ENCODE measurements at places on chromosomes 1 and 21.

DNA sequence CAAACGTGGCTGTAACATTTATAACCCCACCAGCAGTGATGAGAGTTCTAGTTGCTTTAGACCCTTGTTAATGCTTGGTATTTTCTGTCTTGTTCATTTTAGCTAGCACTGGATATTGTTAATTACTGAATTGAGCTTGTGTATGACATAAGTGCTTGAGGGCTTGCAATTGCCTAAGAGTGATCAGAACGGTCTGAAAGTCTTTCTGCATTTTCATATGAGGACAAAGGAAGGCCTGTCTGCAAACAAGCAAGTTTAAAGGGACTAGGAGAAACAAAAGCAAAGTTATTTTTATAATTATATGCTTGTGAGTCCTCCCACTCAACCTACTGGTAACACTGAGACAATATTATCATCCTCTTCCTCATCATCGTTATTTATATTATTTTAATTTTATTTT lies 305.5 kb upstream of the DUSP10 start:
- DNase-seq, result no peak

DNA sequence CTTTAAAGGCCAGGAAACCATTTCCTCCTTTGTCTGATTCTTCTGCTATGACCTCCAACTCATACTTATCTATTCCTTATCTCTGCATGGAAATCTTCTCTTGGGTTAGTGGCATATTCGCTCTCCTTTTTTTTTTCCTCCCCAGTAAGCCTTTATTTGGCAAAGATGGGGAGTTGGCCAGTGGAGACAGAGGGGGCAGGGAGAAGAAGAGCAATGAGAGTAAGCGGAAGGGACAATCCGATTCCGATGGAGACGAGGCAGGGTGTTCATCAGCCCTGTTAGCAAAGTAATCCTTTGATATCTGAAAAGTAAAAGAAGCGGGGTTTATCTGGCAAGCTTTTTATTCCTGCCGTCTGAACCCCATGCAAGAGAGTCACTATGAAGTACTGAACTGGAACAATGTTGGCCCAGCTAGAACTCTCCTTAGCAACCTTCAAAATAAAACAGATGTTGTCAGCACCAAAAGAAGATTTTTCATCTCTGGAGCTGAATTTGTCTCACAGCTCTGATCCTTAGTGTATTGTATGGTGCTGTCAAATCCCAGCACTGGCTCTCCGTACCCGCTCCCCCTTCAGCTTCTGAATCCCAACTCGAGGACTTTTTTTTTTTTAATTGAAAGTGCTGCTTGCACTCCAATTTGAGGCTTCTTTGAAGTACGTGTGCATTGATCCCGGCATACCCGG lies 40.9 kb downstream of the PTGFRN start:
- DNase-seq, result no peak

GRCh38 chr1:7783178-7783711 lies 846 bp upstream of the PER3 start:
- no peak for DNase-seq

- DNase-seq, result no peak
Observed at GRCh38 chr21:33810766-33811165, 104.8 kb downstream of the ATP5PO start.

DNA sequence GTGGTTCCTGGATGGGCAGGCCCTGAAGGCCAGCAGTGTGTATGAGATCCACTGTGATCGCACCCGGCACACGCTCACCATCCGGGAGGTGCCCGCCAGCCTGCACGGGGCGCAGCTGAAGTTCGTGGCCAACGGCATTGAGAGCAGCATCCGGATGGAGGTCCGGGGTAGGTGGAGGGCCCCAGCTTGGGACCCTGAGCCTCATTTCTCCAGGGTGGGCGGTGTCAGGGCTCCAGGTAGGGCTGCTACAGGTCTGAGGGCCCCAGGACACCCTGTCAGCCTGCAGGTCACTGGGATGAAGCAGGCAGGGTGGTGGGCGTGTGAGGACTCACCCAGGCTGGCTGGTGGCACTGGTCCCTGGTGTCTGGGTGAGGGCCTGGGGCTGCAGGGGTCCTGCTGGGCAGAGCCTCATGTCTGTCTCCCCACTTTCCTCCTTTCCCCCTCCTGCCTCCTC lies 7.8 kb downstream of the OBSCN start:
- no peak for DNase-seq

DNA sequence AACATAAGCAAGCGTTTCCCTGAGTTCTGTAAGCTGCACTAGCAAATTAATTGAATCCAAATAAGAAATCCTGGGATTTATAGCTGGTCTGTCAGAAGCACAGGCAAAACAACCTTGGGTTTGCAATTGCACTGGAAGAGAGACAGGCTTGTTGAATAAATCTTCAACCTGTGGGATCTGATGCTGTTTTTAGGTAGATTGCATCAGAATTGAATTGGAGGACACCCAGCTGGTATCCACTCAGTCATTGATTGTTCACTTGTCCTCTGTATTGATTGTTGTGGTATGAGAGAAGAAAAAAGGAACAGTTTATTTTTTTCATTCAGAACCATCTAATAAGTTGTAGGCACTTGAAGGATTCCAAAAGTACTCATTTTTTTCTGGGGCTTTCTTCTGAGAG lies 497.4 kb downstream of the SIPA1L2 start:
- no peak for DNase-seq

DNA sequence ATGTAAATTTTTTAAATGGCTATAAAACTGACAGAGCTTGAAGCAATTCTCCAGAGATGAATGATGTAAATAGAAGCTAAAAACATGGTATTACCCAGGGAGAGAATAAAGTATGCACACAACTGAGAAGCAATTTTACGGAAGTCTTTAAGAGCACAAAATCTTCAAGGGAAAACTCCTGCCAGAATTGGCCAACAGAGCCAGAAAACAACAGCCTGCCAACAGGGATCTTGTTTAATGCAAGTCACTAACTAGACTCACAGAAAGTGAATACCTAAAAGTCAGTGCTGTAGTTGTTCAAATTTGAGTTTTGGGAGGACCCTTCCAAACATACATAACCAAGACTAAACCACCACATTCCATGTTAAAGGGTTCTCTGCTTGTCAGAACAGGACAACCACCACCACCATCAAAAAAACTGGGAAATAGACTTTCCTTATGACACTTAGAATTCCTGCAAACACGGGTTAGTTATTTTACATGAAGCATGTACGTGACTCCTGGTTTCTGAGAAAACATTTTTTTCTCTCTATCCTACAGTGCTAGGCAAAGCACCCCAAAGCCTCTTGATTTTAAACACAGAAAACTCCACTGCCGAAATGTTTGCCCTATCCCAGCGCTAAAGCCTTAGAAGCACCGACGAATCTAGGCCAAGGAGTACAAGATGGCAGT lies 1.6 kb downstream of the EPS15 start:
- no peak for DNase-seq

DNA sequence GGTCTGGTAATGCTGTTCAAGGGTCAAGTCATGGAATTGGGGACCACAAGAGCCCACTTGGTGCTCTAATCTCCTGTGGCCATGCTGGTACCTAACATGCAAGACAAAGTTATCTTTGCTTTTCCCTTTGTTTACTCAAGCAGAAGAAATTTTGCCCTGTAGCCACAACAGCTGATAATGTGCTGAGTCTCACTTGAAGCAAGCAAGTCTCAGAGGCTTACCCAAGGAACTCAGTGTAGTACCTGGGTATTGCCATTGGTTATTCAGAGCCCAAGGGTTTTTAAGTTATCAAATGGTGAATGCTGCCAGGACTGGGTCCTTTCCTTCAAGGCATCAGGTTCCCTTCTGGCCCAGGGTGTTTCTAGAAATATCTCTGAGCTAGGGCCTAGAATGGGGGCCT lies 198.9 kb upstream of the RNPC3 start:
- no peak for DNase-seq

DNA sequence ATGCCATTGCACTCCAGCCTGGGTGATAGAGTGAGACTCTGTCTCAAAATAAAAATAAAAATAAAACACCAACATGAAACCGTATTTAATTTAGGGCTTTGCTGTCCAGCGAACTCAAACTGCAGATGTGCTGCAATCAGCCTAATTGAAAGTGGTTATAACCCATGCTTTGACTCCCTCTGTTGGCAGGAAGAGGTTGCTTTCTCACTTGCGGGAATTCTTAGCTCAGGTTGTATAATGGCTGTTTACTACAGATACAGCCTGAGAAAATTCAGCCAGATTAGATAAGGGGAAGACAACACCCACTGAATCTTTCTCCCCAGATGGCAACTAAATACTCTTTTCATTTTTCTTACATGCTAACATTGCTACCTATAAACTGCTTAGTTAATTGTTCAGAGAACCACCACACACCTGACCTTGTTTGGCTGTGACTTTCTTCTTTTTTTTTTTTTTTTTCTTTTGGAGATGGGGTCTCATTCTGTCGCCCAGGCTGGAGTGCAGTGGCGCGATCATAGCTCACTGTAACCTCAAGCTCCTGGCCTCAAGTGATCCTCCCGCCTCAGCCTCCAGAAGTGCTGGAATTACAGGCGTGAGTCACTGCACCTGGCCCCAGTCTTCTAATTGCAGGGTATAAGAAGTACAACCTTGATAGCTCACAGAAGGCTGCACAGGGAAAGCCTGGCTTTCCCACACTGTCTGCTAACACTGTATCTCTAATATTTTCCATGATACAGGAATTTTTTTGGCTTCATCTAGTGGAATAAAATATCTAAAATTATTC lies 34.6 kb downstream of the DNTTIP2 start:
- DNase-seq, result no peak

DNA sequence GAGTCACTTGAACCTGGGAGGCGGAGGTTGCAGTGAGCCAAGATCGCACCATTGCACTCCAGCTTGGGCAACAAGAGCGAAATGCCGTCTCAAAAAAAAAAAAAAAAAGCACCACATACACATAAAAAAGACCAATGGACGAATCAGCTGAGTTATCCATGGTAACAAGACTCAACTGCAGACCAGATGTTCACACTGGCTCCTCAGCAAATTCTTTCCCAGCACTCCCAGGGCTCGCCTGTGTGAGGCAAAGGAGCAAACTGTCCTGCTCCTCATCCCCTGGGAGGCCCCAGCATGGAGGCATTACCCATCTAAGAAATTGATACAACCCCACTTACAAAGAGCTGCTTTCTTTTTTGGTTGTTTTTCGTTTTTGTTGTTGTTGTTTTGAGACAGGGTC lies 3.1 kb downstream of the TMEM234 start:
- DNase-seq, result no peak

DNA sequence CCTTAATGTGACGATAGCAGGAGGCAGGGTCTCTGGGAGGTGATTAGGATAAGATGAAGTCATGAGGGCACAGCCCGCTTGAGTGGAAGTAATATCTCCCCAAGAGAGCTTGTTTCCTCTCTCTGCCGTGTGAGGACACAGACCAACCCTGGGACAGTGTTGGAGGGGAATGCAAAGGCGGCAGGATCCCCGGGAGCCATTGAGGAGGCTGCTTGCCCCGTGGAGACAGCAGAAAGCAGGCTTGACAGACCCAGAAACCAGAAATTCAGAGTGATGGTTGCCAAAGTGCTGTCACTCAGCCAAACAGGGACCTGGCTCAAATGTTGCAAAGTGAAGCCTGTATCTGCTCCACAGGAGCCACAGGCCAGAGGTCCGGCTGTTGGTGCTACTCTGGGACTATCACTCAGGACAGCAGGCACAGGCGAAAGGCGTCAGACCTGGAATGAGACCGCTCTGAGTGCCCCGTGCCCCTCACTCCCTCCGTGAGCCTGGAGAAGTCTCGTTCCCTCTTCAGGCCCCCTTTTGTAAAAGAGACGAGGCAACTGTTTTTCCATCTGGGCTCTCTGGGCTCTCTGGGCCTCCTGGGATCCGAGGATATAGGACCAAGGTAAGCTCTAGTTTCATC lies 96.6 kb upstream of the VANGL1 start:
- DNase-seq, result no peak

DNA sequence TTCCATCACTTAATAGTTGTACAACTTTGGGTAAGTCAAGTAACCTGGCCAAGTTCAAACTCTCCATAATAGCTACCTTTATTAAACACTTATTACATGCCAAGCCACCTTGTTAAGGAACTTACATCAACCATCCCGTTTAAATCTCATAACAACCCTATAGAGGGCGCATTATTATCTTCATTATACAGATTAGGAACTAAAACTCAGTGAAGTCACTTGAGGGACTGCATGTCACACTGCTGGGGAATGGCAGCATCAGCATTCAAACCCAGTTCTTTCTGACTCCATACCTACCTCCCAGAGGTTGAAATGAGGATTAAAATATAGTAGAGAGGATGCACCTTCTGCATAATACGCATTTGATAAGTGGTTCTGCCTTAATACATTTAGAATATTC lies 47.1 kb upstream of the PLA2G2C start:
- no peak for DNase-seq

DNA sequence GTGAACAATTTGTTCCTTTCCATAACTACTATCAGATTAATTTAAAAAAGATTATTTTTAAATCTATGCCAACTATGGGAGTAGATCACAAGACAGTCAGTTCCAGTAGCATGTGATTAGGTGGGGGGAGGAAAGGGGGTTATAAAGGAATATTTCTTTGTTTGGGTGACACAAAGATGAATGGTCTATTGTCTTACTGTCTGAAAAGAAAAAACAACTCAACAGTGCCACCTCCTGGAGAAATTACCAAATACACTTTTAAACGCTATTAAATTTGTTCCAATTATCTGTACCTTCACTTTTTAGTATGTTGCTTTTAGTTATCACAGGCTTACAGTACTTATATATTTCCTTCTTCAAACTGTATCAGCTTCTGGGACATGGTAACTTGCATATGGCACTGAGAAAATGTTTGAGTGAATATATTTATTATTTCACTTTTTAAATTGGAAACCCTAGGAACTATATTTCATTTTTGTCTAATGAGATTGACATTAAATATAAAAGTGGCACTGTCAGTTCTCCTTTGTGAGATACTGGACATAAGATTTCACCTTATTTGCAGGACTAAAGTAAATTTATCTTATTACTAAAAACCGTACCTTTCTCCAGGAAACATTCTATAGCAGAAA lies 1.7 kb upstream of the SORT1 start:
- peak; percentile 53 for DNase-seq

GRCh38 chr1:26697431-26697977 lies 1.7 kb downstream of the ARID1A start:
- no peak for DNase-seq

- no peak for DNase-seq
Observed at GRCh38 chr1:91876781-91877573, 9.0 kb downstream of the TGFBR3 start.

GRCh38 chr1:171384496-171384895 lies 70.5 kb downstream of the FMO4 start:
- no peak for DNase-seq

- DNase-seq, result no peak
Observed at GRCh38 chr21:24115141-24115540, 1492.1 kb downstream of the MRPL39 start.

- no peak for DNase-seq
Observed at GRCh38 chr1:12525311-12526181, 92.5 kb downstream of the DHRS3 start.

- DNase-seq, result no peak
Observed at GRCh38 chr1:98989556-98989907, 15.1 kb downstream of the PLPPR5 start.

Measured in cerebellar nuclear complex (tissue), 1 donor.